MM.1S (cell line): ENCODE measurements at places on chromosomes 16 and 17.

DNA sequence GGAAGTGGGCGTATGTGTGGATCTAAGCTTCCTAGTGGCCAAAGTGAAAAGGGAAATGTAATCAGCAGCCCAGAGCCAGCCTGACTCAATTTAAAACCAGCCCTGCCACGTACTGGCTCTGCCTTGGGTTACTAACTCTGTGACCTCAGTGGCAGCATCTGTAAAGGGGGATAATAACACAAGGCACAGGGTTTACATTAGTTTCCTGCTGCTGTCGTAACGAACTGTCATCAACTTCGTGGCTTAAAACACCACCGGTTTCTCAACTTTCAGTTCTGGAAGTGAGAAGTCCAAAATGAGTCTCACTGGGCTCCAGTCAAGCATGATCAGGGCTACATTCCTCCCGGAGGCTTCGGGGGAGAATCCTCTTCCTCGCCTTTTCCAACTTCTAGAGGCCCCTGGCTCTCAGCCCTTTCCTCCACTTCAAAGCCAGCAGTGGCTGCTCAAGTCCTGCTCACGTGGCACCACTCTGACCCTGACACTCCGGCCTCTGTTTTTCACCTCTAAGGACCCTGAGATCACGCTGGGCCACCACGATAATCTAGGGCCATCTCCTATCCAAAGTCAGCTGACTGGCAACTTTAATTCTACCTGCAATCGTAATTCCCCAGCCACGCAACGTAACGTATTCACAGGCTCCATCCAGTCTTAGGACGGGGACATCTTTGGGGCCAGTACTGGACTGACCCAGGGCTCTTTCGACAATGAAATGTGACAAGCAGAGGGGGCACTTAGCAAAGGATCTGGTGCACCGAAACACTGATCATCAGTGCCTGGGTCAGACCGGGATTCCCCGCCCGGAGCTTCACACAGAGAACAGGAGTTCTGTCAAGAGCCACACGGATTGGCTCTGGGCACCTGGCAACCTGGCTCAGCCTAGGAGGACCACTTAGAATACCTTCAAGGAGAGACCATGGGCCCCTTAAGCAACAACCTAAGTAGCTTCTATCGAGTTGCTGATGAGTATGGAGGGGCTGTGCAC, 14.5 kb downstream of the TMC6 start:
- H3K4me1 ChIP-seq: no peaks in the 10 kb centered on the region
- no peaks in the 10 kb centered on the region for H3K36me3 ChIP-seq
- no peak for DNase-seq
- no peak overlapping the region for H3K27ac ChIP-seq
- no peaks in the 10 kb centered on the region for H3K27me3 ChIP-seq

DNA sequence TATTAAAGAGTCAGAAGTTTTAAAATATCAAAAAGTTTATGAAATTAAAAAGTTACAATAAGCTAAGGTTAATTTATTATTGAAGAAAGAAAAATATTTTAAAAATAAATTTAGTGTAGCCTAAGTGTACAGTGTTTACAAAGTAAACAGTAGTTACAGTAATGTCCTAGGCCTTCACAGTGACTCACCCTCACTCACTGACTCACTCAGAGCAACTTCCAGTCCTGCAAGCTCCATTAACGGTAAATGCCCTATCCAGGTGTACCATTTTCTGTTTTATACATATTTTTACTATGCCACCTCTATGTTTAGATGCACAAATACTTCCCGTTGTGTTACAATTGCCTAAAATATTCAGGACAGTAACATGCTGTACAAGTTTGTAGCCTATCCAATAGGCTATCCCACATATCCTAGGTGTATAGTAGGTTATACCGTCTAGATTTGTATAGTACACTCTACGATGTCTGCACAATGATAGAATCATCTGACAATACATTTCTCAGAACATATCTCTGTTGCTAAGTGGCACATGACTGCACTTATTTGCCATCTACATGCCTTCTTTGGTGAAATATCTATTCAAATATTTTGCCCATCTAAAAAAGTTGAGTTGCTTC, 67.2 kb upstream of the WSB1 start:
- H3K27me3 ChIP-seq: no peaks in the 10 kb centered on the region
- no peak for DNase-seq
- H3K27ac ChIP-seq: no peak overlapping the region
- H3K4me3 ChIP-seq: no peak overlapping the region
- H3K4me1 ChIP-seq: no peaks in the 10 kb centered on the region
- H3K36me3 ChIP-seq: no peaks in the 10 kb centered on the region

- no peak overlapping the region for H3K27ac ChIP-seq
- no peaks in the 10 kb centered on the region for H3K36me3 ChIP-seq
- H3K27me3 ChIP-seq: no peaks in the 10 kb centered on the region
- DNase-seq: no peak
- peaks cover 14% of the 10 kb centered on the region for H3K4me1 ChIP-seq
Measured at GRCh38 chr16:68083239-68083781, 1.9 kb upstream of the NFATC3 start.

GRCh38 chr16:81565321-81566028, 120.9 kb downstream of the CMIP start:
- H3K4me3 ChIP-seq: no peak overlapping the region
- no peaks in the 10 kb centered on the region for H3K4me1 ChIP-seq
- H3K36me3 ChIP-seq: no peaks in the 10 kb centered on the region
- H3K27me3 ChIP-seq: no peaks in the 10 kb centered on the region

- no peaks in the 10 kb centered on the region for H3K27me3 ChIP-seq
- H3K4me1 ChIP-seq: no peaks in the 10 kb centered on the region
- H3K27ac ChIP-seq: no peak overlapping the region
- no peak for DNase-seq
- H3K36me3 ChIP-seq: no peaks in the 10 kb centered on the region
- H3K4me3 ChIP-seq: no peak overlapping the region
Measured at GRCh38 chr17:34820922-34821321, 140.3 kb downstream of the CCT6B start.

DNA sequence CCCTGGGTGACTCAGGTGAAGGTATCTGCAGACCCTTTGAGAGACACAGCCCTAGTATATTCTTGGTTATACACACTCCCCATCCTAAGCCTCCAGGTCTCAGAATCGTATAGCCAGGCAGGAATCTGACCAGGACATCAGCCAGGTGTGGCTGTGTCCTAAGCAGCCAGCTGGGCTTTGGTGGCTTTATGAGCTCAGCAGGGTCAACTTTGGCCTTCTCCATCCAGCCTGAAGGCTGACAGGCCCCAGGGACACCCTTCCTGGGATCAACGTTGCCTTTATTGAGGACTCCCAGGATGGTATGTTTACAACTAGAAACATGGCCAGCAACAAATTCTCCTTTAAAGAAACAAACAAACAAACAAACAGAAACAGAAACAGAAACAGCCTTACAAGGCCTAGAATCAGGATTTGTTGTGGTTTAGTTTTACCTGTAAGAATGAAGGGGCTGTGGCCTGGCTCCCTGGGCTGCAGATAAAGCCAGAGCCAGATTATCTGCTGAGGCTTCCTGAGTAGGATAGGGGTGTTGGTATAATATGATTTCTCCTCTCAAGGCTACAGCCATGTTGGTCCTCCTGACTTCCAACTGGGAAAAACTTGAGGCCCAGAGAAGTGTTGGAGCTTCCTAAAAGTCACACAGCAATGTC, 8.5 kb downstream of the KIF19 start:
- peaks cover 38% of the 10 kb centered on the region for H3K27me3 ChIP-seq
- H3K4me1 ChIP-seq: peaks cover 9% of the 10 kb centered on the region; the same call in 1 of the 2 replicates
- H3K27ac ChIP-seq: no peak overlapping the region
- no peaks in the 10 kb centered on the region for H3K36me3 ChIP-seq

GRCh38 chr17:33381201-33381600, 88.1 kb upstream of the ASIC2 start:
- H3K27ac ChIP-seq: no peak overlapping the region
- DNase-seq: no peak
- H3K36me3 ChIP-seq: no peaks in the 10 kb centered on the region
- no peak overlapping the region for H3K4me3 ChIP-seq
- no peaks in the 10 kb centered on the region for H3K4me1 ChIP-seq

DNA sequence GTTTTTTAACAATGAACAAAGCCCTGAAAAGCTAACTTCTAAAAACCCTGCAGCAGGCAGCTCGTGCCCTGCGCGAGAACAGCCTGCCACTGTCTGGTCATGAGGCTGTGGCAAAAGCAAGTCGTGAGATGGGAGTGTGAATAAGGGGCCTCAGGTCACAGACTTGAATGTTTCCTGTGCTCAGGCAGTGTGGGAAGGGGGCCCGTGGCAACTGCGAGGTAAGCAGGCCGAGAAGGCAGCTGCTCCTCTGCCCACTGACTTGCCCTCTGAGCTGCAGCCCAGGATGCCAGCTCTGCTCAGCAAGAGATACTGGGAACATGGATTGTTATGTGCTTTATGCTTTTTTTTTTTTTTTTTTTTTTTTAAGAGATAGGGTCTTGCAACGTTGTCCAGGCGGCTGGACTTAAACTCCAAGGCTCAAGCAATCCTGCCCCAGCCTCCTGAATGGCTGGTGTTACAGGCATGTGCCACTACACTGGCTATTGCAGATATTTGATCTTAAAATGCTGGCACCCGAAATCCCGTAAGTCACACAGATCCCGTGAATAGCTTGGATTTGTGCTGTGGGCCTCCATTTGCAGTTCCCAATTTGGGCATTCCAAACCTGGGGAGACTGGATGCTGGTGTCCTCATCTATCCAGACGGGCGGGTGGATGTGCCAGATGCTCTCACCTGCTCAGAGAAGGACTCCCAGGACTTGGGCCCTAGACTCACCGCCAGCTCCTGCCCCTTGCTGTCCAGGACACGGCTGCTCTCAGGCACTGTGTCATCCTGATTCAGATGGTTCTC, 44.0 kb downstream of the UBN1 start:
- H3K36me3 ChIP-seq: no peaks in the 10 kb centered on the region
- no peak for DNase-seq
- no peak overlapping the region for H3K4me3 ChIP-seq
- H3K4me1 ChIP-seq: no peaks in the 10 kb centered on the region

DNA sequence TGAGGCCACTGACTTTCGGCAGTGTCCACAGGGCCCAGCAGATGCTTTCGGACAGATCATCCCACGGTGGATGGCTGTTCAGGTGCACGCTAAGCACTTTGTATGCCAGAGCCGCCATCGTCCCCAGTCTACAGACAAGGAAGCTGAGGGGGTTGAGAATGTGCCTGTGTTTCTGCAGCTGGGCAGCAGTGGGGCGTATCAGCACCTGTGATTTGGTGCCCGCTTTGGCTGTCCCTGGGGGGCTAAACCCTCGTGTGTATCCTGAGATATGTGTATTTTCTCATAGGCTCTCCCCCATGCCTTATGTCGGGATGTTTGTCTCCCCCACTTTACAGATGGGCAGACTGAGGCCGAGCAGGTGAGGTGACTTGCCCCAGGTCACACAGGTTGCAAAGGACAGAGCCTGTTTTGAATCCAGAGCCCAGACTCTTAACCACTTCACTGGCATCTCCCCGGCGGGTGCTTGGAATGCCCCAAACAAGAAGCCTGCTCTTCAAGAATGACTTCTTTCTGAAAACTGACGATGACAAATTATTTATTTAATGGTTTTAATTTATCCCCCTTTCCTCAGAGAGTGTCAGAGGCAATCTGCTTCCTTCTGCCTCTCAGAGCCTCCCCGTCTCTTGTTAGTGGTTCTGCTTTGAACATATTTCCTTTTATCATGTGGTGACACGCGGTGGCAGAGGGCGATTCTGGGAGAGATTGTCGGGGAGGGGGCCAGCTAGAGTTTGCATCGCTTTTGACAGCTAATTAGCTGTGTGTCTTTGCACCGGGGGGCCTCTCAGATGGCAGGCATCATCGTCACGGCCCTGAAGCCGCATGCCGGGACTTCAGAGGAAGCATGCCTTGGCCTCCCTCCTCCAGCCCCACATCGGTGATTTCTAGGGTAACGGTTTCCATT, 149.6 kb upstream of the CIBAR2 start:
- H3K27ac ChIP-seq: no peak overlapping the region
- H3K4me1 ChIP-seq: no peaks in the 10 kb centered on the region
- no peak overlapping the region for H3K4me3 ChIP-seq
- H3K36me3 ChIP-seq: no peaks in the 10 kb centered on the region
- no peak for DNase-seq

DNA sequence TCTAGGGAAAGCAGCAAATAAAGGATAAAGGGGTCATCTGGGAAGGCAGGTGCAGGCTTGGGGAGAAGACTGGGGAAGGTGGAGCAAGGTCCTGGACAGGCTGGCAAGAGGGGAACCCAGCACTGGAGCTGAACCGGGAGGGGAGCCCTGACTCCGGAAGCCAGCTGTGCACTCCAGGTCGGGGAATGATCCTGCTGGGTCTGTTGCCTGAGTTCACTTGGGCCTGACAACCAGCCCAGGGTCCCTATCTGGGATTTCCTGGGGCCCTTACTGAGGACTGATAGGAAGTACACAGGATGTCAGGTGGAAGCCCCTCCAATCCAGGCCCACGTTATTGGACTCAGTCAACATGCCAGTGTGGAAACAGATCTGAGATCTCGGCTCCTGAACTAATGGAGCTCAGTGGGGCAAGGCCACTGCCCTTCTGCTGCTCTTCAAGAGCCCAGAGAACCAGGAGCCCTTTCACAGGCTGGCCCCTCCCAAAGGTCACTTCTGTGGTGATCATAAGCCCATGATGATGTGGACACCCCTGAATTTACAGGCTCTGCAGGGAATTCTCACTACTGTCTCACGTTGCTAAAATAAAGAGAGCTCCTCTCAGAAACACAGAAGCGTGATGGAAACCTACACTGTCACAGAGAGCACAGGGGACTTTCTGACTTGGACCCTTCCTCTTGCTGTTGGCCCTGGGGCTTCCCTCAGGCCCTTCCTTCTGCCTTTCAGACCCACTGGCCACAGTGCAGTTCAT, 19.9 kb upstream of the PITPNM3 start:
- H3K27me3 ChIP-seq: no peaks in the 10 kb centered on the region
- no peak overlapping the region for H3K4me3 ChIP-seq
- H3K27ac ChIP-seq: no peak overlapping the region
- H3K36me3 ChIP-seq: no peaks in the 10 kb centered on the region

DNA sequence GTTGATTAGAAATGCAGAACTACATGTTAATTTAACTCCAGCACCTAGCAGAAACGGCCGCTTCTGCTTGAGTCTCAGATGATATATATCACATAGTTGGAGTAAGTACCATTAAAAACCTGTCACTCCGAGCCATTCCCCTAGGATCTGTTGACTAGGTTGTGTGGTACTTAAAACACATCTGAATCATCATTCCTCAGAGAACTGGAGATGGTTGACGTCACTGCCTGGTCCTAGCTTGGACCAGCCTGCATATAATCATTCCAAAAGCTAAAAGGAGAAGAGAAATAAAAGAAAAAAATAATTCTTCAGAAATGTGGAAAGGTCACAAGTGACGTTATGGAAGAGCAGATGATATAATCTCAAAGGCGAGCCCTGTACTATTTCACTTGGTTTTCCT, 31.3 kb upstream of the RASL10B start:
- no peak overlapping the region for H3K4me3 ChIP-seq
- H3K36me3 ChIP-seq: no peaks in the 10 kb centered on the region
- no peak overlapping the region for H3K27ac ChIP-seq
- no peaks in the 10 kb centered on the region for H3K27me3 ChIP-seq
- peaks cover 26% of the 10 kb centered on the region for H3K4me1 ChIP-seq

DNA sequence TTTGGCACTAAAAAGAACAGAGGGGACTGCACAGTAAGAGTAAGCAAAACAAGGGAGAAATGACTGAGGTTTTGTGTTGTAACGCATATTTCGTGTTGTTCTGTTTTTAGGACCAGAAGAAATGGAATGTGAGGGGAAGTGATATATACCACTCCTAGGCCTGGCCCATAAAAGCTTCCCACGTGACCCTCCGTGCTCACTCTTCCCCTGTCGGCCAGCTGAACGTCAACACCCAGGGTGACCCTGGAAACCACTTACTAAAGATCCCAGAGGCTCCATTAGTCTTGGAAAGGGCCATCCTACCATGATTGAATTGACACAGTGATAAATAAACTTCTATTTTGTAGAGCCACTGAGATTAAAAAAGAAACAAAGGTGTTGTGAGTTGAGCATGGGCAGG, 79.8 kb downstream of the HELZ start:
- no peak overlapping the region for H3K4me3 ChIP-seq
- H3K27ac ChIP-seq: no peak overlapping the region
- H3K27me3 ChIP-seq: no peaks in the 10 kb centered on the region
- no peak for DNase-seq
